Stimulated activated CD4-positive, alpha-beta T cell treated with anti-CD3 and anti-CD28 coated beads, Interleukin-1b, Interleukin-23, amount 100 ng/mL, for 4 hours (primary cell): ENCODE measurements at places on chromosomes 12 and 14.

DNA sequence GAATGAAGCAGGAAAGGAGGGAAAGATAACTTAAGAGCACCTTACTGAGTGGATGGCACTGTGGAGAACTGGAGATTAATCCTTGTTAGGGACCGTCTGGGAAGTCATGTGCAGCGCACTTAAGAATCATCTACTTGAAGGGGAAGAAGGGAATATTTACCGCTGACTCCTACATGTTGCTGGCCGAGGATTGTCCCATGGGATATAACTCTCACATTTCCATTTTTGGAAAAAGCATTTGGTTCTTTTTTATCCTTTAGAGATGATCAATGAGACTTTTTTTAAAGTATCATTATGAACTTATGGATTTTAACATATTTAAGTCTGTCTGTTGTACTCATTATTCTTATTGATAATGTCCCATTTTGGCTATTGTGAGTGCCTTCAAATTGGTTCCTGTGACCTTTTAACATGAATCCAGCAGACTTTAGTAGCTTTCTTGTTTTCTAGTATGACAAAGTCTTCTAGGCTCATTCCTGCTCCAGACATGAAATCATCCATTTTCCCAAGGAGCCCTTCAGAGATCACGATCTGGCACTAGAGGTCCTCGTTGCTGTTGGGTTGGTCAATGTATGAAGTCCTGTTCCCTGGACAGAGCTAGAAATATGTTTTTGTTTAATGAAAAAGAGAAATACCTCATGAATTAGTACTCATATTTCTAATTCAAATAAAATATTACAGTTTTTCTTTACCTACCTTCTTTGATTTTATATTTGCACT lies 20.2 kb upstream of the FAM234B start:
- DNase-seq, result no peak

GRCh38 chr12:106601031-106601430 lies 18.2 kb downstream of the RFX4 start:
- DNase-seq, result no peak

GRCh38 chr14:87055007-87055406 lies 938.0 kb downstream of the GALC start:
- DNase-seq, result no peak

GRCh38 chr12:63889721-63890509 lies 45.4 kb downstream of the SRGAP1 start:
- DNase-seq, result no peak

DNA sequence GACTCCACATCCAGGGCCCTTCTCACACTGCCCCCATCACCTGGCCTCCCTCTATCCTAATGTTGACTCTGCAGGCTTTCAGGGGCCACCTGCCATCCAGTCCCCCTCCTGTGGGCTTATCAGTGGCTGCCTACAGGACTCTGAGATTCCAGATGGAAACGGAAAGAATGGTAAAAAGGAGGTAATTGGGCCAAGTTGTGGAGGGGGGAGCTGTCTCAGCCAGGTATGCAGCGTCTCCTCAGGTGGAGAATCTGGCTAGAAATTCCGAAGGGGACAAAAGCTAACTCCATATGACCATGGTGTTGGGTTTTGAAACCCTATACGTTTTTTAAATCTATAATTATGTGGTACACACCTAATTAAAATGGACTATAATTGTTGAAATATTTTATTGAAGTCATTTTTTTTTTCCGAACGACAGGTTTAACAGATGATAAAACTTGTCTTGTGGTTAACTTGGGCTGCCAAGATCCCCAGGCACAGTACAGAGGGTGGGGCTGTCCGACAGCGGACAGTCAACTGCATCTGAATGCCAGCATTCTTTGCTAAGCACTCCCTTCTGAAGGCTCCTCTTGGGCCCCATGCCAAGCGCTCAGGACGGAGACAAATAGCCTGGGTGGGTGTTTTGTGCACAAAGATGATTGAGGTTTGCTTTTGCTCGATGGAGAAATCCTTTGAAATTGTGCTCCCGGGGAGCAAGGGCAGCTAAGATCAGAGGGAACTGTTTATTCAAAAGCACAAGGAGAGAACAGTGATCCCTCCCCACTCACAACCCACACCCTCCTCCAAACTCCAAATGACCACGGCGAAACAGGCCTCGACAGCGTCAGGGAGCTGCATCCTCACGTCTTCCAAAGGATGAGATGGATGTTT lies 365.6 kb downstream of the BCL11B start:
- no peak for DNase-seq
